Activated T-cell treated with anti-CD3 and anti-CD28 coated beads, Interleukin-2, amount 50 U/mL, for 72 hours (primary cell): ENCODE measurements at places on chromosomes 6 and 20. TPM values are rescaled to one million over a fixed set of nuclear protein-coding genes. Genes with fewer than 3 reads are reported as not detected.

TMEM74B gene
- 0.60 TPM for total RNA-seq

MMP24 gene
- not detected for total RNA-seq

AURKA gene
- 142 TPM for total RNA-seq

MAK gene
- total RNA-seq: 0.48 TPM

LAMP5 gene
- total RNA-seq: not detected

ANGPT4 gene
- not detected for total RNA-seq

OPRM1 gene
- not detected for total RNA-seq

SUMO4 gene
- total RNA-seq: 7.2 TPM

LGSN gene
- total RNA-seq: 0.32 TPM

DNA sequence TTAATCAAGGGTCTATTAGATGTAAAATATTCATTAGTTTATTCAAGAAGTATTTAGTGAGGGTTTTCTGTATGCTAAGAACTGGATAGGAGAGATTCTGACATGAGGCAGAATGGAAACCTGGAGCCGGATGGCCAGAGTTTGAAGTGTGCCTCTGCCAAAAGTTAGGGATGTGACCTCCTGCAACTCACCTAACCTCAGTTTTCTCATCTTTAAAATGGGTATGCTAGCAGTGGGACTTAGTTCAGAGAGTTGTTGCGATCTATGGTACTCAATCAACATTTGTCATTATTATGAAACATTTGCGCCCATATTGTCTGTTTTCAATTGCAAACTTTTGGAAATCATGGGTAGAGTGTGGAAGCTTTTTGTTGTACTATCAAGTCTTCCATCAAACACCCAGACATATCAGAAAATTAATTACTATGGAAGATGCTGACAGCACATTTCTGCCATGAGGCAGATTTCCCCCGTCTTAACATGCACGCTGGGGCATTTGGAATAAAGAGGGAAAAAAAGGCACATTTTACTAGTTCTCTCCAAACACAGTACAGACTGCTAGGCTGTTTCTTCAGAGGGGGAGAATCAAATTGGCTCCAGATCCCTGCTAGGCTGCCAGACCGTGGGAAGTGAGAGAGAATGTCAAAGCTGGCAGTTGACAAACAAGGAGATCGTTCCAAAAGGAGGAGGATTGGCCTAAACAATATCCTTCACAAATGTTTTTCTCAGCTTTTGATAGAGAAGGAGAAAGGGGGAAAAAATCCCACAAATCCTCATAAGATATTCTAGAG lies 205.3 kb upstream of the TSHZ2 start:
- DNase-seq: no peak

DNA sequence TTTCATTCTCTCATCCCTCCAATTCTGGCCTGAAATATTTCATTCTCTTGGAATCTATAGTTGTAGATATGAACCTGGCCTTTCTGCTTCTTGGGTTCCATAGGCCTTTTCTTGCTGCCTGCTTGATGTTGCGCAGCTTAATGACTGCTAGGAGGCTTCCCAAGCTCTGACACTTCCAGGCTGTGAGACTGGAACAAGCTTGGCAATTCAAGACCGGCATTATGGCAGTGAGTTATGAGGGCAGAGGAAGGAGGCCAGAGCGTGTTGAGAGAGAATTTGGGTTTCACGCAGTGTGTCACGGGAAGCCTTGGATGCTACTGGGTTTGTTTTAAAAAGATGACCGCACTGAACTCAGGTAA lies 948 bp upstream of the DNAJC5 start:
- DNase-seq: no peak

- DNase-seq: no peak
These were observed 107.9 kb upstream of the PLEKHG1 start for GRCh38 chr6:150491811-150492172.

GRCh38 chr20:58374906-58375758 lies 13.9 kb upstream of the VAPB start:
- DNase-seq: no peak

GRCh38 chr6:5679691-5680090 lies 327.0 kb downstream of the NRN1 start:
- DNase-seq: no peak

DNA sequence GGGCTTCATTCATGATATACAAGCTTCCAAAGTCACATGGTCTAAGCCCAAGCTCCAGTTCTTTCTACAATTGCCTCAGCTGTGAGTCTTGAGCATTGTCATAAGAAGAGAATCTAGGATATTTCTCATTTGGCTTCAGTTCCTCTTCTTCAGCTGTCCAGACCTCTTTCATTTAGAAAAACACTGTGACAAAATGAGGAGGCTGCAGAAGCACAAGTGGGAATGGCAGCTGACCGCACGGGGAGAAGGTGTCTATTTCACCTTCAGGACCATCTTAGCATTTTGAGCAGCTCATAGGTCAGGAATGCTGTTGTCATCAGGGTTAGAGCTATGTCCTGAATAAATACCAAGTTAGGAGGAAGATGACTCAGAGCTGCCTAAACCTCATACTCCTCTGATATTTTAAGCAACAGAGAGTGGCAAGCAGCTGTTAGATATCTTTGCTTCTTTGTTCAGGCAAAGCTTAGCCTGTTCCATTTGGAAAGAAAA lies 390.1 kb upstream of the CITED2 start:
- no peak for DNase-seq

- no peak for DNase-seq
These were observed 100.6 kb upstream of the MLIP start for GRCh38 chr6:54010340-54011276.

- DNase-seq: no peak
These were observed 67.0 kb downstream of the RSPO3 start for GRCh38 chr6:127185437-127185995.

DNA sequence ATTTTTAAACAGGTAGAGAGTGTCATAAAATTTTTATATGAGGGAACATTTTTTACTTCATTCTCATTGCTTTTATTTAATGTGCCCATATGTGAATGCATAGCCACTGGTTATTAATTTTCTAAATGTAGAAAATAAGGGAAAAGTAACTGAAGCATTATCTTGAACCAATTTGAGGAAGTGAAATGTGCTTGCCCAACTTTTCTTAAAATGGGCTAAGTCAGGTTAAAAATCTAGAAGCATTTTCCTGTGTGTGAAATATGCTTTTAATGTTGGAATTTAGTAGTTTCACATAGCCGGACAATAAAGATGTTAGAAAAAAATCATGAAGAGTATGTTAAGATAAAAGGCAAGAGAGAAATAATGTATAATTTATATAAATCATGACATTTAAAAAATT lies 3.8 kb downstream of the SEC23B start:
- DNase-seq: no peak

- DNase-seq: no peak
These were observed 97.3 kb upstream of the OPRM1 start for GRCh38 chr6:153941768-153942167.

DNA sequence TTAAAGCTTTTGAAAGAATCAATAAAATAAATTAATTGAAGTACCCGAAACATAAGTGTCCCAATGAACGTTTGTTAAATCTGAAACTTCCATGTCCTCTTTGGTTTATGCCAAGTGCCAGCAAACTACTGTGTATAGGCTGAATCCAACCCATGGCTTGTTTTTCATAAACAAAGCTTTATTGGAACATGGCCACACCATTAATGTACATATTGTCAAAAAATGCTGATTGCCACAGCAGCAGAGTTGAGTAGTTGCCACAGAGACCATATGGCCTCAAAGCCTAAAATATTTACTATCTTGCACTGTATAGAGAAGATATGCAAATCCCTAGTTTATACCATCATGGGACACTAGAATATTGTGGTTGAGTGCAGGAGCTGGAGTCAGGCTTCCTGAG lies 406.1 kb downstream of the MAFB start:
- DNase-seq: no peak

DNA sequence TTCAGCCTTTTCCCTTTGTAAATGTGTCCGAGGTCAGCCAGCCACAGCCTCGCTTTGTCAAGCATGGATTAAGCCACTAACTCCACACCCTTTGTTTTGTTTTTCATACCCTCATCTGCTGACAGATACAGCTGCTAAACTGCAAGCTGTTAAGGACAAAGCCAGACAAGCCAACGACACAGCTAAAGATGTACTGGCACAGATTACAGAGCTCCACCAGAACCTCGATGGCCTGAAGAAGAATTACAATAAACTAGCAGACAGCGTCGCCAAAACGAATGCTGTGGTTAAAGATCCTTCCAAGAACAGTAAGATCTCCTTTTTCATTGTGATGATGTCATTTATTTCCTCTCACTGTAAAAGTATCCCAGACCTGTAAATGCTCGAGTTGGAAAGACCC lies 269.3 kb downstream of the ARHGAP18 start:
- DNase-seq: no peak

GRCh38 chr20:478010-478948 lies 15.9 kb upstream of the TBC1D20 start:
- no peak for DNase-seq

DNA sequence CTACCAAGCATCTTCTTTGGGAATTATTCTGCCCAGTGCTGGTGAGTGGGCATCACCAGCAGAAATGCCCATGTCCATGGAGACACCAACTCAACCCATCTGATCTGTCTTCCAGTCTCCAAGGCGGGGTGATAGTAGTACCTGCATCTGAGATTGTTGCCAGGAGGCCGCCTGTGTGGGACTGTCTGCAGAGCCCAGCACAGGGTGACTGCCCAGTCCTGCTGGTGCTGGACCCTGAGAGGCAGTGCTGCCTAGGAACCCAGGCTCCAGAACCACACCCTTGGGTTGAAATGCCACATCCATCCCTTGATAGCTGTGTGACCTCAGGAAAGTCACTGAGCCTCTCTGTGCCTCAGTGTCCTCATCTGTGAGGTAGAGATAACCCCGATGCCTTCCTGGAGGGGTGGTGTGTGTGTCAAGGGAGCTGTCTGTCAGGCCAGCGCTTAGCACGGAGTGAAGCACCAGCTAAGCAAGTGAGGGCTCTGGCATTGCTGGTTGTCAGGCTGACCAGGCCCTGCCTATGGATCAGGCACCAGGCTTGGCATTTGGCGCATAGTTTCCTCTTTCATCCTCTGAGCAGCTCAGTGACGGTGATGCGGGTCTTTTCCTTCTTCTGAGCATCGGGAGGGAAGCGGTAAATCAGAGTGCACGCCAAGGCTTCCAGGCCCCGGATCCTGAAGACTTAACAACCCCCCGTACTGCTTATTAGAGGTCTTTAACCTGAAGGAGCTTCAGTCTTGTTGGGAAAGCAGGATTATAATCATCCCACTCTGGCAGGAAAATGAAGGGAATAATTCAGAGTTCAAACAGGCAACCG lies 268.2 kb downstream of the CDH4 start:
- DNase-seq: no peak

DNA sequence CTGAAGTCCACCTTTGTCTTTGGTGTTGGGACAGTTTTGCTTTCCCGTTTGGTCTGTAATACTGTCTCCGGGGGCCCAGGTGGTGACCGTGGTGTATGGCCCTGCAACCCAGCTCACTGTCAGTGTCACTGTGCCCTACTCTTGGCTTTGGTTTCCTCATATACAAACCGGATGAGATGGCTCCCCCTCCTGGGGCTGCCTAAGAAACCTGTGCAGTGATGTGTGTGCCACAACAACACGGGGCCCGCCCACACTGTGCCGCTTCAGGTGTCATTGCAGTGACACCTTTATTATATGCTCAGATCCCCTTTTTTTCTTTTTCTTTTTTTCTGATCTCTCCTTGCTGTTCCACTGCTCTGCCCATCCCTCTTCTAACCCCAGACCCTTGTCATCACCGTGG lies 73.9 kb downstream of the RAMACL start:
- DNase-seq: peak; percentile 43

DNA sequence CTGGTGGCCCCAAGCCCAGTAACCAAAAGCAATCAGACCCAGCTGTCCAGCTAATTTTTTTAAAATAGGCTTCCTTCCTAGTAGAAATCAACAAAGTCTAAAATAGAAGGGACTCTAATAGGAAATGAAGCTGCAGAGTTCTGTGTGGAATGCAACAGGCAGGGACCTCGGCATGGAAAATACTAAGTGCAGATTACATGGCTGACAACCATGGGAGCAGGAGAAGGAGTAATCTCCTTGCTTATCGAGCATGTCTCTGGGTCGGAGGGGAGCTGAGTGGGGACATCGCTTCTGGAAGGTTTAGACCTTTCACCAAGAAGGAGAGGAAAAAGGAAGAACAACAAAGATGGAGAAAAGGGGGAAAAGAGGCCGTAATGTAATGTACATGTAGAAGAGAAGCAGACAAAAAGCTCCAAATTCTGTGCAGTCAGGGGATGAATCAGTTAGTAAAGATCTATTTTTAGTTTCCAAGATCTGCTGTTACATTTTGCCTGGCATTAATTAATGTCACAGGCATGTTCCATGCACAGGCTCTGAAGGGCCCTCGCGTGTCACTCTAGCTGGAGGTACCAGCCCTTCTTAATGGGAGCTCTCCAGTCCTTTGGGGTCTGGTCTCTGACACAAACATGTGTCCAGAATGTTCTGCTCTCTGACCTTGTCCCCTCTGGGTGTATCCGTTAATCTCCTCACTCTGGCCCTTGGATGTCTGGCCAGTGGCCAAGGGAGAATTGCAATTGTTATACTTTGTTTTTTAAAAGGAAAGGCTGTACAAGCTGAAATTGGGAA lies 16.6 kb upstream of the ZNF831 start:
- no peak for DNase-seq
